ENCODE measurements at places on chromosomes 13 and 19.

- no peak for DNase-seq
Observed at GRCh38 chr19:33758541-33759013, 38.1 kb upstream of the KCTD15 start.

DNA sequence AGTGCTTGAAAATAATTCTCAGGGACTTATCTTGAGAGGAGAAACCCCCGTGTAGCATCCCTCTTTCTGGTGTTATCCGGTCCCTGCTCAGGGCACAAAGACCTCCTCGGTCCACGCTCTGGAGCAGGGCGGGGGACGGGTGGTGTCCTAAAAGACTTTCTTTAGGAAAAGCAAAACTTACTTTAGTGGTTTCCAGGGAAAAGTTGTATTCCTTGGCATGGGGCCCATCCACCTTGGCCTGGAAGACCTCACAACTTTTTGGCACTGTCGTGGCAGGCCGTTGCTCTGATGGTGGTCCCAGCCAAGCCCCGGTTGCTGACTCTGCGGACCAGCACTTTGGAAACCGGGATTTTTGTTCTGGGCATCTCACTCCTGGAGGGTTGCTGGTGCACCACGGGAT lies 2.7 kb downstream of the AMER2 start:
- DNase-seq: no peak

DNA sequence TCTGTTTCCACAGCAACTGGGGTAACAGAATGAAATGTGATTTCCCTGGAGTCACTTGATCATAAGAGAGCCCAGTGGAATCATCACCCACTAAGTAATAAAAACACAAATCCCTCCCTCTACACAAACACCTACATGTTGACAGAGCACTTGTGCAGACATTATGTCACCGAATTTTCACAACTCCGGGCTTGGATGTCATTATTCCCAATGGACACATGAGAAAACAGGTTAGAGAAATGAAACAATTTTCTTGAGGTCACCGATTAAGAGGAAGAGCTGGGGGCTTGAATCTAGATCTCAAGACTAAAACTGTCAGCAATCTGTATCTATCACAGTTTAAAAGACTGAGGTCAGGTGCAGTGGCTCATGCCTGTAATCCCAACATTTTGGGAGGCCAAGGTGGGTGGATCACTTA lies 3.1 kb downstream of the XRCC1 start:
- DNase-seq: no peak

DNA sequence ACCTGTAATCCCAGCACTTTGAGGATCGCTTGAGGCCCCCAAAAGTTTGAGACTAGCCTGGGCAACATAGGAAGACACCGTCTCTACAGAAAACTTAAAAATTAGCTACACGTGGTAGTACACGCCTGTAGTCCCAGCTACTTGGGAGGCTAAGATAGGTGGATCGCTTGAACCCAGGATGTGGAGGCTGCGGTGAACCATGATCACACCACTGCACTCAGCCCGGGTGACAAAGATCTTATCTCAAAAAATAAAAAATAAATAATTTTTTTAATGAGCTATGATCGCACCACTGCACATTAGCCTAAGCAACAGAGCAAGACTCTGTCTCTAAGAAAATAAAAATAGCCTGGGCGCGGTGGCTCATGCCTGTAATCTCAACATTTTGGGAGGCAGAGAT lies 6.6 kb downstream of the RCBTB2 start:
- no peak for DNase-seq

GRCh38 chr13:56886398-56886797 lies 254.3 kb upstream of the PRR20A start:
- no peak for DNase-seq

- DNase-seq: no peak
Observed at GRCh38 chr13:70964124-70964523, 855.9 kb upstream of the KLHL1 start.

- DNase-seq: no peak
Observed at GRCh38 chr13:45511310-45512097, 46.8 kb downstream of the COG3 start.

DNA sequence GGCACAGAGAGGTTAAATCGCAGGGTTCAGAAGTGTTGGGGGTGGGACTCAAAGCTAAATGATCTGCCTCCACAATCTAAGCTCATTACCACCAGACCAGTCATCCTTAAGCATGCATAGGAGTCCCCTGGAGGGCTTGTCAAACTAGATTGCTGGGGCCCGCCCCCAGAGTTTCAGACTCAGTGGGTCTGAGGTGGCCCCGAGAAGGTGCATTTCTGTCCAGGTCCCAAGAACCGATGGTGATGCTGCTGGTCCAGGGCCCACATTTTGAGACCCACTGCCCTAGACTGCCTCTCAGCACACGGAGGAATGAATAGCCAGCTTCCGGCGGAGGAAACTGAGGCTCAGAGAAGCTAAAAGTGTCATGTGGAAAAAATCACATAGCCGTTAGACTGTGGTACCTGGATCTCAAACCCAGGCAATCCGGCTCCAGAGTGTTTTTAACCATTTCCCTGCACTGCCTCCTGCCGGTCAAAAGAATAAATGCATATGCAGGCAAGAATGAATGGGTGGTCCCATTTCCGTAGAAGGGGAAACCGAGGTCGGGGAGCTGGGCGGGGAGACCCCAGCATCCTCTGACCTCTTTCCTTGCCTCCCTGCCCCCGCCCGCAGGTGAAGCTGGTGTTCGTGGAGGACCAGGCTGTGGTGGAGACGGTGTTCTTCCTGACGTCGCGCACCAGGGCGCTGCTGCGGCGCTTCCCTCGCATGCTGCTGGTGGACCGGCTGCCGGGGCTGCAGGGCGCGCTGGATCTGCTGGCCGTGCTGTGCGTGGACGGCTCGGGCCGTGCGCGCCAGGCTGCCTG lies 23.8 kb downstream of the ZSWIM9 start:
- peak; percentile 68 for DNase-seq

- no peak for DNase-seq
Observed at GRCh38 chr13:101627556-101627943, 175.1 kb downstream of the ITGBL1 start.

- no peak for DNase-seq
Observed at GRCh38 chr13:96342852-96343465, 253.1 kb downstream of the HS6ST3 start.

GRCh38 chr13:60463787-60464186 lies 66.8 kb downstream of the TDRD3 start:
- no peak for DNase-seq

DNA sequence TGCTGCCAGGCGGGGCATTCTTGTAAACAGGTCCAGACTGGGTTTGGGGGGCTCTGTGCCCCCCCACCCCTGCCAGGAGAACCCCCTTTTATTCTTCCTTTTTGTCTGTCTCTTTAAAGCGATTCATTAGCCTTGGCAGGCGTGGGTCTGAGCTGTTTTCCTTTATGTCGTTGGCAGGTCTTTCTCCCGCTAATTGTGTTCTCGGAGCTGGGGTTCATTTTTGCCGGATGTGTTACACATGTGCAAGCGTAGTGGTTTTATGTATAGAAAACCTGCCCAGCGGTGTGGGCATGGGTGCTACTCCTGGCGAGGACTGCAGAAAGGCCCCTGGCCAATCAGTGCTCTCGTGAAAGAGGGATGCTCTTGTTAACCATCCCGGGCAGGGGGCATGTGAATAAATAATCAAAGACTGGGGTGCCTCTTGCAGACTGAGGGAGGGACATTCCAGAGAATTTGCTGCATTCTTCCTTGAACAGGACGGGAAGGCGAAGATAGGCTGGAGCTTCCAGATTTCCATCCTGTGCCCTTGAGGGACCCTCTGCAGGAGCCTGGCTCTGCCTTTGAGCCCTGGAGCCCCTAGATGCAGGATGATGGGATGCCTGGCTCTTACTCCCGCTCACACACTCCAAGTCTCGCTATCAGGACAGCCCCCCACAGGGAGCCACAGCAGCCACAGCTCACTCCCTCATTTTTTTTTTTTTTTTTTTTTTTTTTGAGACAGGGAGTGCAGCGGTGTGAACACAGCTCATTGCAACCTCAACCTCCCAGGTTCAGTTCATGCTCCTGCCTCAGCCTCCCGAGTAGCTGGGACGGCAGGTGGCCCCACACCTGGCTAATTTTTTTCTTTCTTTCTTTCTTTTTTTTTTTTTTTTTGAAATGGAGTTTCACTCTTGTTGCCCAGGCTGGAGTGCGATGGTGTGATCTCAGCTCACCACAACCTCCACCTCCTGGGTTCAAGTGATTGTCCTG lies 14.1 kb downstream of the CARM1 start:
- DNase-seq: no peak

DNA sequence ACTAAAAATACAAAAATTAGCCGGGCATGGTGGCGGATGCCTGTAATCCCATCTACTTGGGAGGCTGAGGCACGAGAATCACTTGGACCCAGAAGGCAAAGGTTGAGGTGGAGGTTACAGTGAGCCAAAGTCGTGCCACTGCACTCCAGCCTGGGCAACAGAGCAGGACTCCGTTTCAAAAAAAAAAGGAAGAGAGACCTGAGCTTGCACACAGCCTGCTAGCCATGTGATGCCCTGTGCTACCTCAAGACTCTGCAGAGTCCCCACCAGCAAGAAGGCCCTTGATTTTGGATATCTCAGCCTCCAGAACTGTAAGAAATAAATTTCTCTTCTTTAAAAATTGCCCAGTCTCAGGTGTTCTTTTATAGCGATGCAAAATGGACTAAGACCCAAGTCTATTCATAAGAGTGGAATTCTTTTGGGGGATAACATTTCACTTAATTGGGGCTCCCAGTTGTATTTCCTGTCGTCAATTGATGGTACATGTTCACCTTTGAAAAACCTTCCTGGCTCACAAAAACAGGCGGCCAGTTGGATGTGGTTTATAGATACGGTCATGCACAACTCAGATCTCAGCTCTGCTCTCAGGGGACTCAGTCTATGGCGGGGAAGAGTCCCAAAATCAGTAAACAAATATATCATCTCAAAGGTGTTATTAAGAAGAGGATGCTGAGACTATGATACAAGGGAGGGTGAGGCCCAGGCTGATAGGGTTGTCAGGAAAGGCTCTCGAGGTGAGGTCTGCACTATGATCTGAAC lies 2.4 kb upstream of the CHERP start:
- DNase-seq: no peak

DNA sequence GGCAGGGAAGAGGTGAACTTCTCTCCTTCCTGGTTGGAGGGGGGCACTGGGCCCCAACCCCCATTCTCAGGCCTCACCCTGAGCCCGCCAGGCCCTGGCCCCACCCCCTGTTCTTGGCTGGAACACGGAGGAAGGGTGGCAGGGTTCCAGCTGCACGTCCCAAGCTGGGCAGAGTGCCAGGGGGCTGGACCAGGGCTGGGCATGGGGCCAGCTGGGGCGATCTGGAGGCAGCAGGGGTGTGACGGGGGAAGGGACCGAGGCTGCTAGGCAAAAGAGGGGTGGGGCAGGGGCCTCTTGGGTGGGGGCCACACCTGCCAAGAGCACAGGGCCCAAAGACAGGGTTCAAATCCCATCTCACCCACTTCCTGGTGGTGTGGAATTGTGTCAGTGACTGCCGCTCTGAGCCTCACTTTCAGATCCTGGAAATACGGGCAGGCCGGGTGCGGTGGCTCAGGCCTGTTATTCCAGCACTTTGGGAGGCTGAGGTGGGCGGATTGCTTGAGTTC lies 2.2 kb downstream of the HIF3A start:
- DNase-seq: no peak

GRCh38 chr13:39254601-39255000 lies 216.3 kb downstream of the NHLRC3 start:
- DNase-seq: no peak

DNA sequence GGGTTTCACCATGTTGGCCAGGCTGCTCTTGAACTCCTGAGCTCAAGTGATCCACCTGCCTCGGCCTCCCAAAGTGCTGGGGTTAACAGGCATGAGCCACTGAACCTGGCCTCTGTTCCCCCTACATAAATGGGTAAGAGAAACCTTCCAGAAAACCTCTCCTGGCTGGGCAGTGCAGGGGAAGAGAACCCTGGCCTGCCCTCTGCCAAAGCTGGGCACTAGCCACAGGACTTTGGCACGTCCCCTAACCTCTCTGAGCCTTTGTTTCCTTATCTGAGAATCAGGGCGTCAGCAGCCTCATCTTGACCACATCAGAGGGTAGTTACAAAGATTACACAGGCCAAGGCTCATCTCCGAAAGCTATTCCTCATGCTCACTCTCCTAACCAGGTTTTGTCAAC lies 2.2 kb downstream of the SBSN start:
- no peak for DNase-seq

- no peak for DNase-seq
Observed at GRCh38 chr19:1752757-1753728, at the start of gene ONECUT3. Gene ONECUT3 (plus strand): TSS chr19:1753506. CDS start chr19:1753663, 157 bp downstream.
